Progenitor cell of endocrine pancreas (in vitro differentiated cells): ENCODE measurements at places on chromosomes 1 and 21. TPM values are rescaled to one million over a fixed set of nuclear protein-coding genes. Genes with fewer than 3 reads are reported as not detected.

DNA sequence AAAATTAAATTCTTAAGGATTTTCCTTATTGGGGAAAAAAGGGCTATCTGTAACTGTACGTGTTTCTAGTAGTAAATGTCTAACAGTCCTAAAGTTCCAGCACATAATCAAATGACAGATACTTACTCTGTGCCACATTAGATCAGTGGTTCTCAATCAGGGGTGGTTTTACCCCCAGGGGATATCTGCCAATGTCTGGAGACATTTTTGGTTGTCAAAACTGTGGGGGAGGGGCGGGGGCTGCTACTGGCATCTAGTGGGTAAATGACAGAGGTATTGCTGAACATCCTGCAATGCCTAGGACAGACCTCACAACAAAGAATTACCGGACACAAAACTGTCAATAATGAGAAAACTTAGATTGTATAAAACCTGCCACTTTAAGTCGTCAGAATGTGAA, 33.4 kb upstream of the PTPRC start:
- H3K27ac ChIP-seq: no peak overlapping the region
- H3K4me1 ChIP-seq: no peaks in the 10 kb centered on the region
- H3K4me3 ChIP-seq: no peak overlapping the region
- DNase-seq: no peak
- H3K36me3 ChIP-seq: no peaks in the 10 kb centered on the region
- H3K27me3 ChIP-seq: no peaks in the 10 kb centered on the region

SRSF4 gene
- 108 and 111 TPM in 2 replicates for total RNA-seq

GPR161 gene
- total RNA-seq: 57.7 and 58.5 TPM in 2 replicates

DNA sequence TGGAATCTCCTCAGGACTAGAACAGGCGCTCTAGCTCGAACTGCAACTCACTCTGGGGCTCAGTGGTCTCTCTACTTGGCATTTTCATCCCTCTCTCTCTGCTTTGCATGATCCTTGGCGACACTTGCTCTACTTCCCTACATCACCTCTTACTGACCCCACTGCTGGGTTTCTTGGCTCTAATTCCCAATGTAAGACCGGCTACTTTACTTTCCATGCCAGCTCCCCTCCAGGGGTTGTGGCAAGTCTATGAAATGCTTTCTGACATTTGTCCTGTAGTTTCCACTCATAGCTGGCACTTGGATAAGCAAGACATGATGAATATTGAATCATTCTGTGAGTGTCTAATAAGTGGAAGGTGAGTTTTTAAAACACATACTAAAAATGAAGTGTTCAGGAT, 292.3 kb downstream of the USP25 start:
- H3K36me3 ChIP-seq: no peaks in the 10 kb centered on the region
- H3K4me1 ChIP-seq: peaks cover 3% of the 10 kb centered on the region
- H3K27ac ChIP-seq: no peak overlapping the region
- no peaks in the 10 kb centered on the region for H3K27me3 ChIP-seq
- no peak for DNase-seq

DNA sequence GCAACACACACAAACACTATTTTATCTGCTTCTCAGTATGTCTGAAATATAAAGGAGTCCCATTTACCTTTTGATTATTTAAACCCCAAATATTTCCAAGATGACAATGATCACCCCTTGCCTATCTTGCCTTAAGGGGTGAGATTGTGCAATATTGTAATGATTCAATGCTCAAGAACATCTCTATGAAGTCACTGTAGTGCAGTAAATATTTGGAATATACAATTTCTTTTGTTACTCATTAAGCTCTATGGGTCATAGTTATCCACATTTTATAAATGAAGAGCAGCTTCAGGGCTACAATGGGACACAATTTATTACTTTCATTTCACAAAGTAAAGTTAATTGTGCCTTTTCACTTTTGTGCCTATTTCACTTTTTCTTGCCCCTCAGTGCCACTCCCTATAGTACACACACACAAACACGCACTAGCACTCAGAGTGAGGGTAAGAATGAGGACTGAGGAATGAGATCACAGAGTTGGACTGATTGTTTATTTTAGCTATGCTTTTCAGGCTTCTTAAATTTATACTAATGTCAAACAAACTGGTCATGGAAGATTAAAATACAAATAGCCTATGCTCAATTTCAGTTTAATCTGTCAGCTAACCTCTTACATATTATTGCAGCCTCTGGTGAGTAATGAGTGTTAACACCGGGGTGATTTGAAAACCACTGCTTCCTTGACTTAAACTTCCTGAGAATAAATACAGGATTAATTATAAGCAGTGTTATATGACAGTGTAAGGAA, 521.0 kb upstream of the B3GALT2 start:
- H3K36me3 ChIP-seq: no peaks in the 10 kb centered on the region
- H3K27ac ChIP-seq: no peak overlapping the region
- no peak overlapping the region for H3K4me3 ChIP-seq
- no peak for DNase-seq
- no peaks in the 10 kb centered on the region for H3K27me3 ChIP-seq

GRCh38 chr1:201020040-201020591, 3.4 kb downstream of the KIF21B start:
- H3K27ac ChIP-seq: peak overlapping the region; percentile 52
- peaks cover 10% of the 10 kb centered on the region for H3K27me3 ChIP-seq
- DNase-seq: no peak
- no peak overlapping the region for H3K4me3 ChIP-seq
- H3K36me3 ChIP-seq: no peaks in the 10 kb centered on the region

DNA sequence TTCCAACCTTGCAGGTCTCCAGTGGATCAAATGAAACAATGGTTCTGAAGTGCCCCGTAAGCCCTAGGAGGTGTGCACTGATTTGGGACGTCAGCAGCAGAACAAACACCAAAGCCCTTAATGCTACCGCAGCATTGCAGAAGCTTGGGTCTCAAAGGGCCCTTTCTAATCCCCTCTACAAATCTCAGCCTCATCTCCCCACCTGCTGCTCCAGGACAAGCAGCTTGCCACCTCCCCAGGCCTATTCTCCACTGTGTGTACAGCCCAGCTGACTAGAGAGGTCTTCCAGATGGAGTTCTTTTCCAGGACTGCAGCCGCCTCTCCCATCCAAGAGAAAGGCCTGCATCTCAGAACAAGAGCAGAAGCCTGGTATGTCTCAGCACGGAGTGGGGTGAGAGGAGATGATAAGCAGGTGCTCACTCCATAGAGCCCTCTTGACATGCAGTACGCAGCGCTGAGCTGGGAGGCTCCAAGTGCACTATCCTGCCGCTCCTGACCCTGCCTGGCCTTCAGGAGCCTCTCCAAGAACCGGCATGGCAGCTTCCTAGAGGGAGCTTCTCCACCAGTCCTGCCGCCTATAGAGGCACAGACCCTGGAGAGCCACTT, 46.3 kb downstream of the MRPL37 start:
- H3K36me3 ChIP-seq: peaks cover 9% of the 10 kb centered on the region
- no peaks in the 10 kb centered on the region for H3K4me1 ChIP-seq

- peak overlapping the region; percentile 91 for H3K4me3 ChIP-seq
- peaks cover 4% of the 10 kb centered on the region for H3K36me3 ChIP-seq
- no peak for DNase-seq
- H3K27ac ChIP-seq: peak overlapping the region; percentile 85
- peaks cover 5% of the 10 kb centered on the region for H3K27me3 ChIP-seq
- peaks cover 45% of the 10 kb centered on the region for H3K4me1 ChIP-seq
Measured at GRCh38 chr1:167720965-167721616, 691 bp upstream of the MPZL1 start.

- H3K4me3 ChIP-seq: no peak overlapping the region
- H3K27me3 ChIP-seq: no peaks in the 10 kb centered on the region
- peaks cover 21% of the 10 kb centered on the region for H3K4me1 ChIP-seq
- H3K27ac ChIP-seq: no peak overlapping the region
- no peak for DNase-seq
Measured at GRCh38 chr1:95650631-95651030, 416.6 kb downstream of the RWDD3 start.

FLG2 gene
- total RNA-seq: not detected in 2 replicates

- H3K27ac ChIP-seq: peak overlapping the region; percentile 80
- no peak for DNase-seq
- peaks cover 25% of the 10 kb centered on the region for H3K36me3 ChIP-seq
- H3K4me3 ChIP-seq: no peak overlapping the region
Measured at GRCh38 chr1:68174738-68175113, 57.6 kb downstream of the WLS start.

- no peaks in the 10 kb centered on the region for H3K4me1 ChIP-seq
- H3K27ac ChIP-seq: no peak overlapping the region
- peaks cover 2% of the 10 kb centered on the region for H3K36me3 ChIP-seq
- no peaks in the 10 kb centered on the region for H3K27me3 ChIP-seq
Measured at GRCh38 chr1:231706934-231707333, 80.3 kb downstream of the DISC1 start.

MPL gene
- 0.31 TPM in 1 of 2 replicates, not detected in the other for total RNA-seq

CD1D gene
- total RNA-seq: 0.13 TPM in 1 of 2 replicates, not detected in the other

RIPK4 gene
- 28.9 and 30.1 TPM in 2 replicates for total RNA-seq

DNA sequence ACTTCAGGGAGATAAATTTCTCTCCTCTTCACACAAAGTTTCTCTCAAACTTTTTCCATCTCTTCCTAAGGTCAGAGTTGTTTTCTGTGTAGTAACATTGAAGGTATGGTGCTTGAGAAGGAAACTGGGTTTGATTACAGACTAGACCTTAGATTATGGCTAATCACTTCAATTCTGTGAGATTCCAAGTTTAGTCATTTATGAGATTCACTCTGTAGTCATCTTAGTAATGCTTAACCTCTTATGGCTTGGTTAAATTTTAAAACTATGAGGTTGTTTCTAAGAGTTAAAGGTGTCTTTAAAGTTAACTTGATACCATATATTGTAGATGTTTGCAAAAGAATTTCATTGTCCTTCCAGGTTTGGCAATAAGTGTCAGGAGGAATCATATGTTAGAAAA, 1092.2 kb downstream of the KCNT2 start:
- H3K36me3 ChIP-seq: no peaks in the 10 kb centered on the region
- no peak for DNase-seq
- no peaks in the 10 kb centered on the region for H3K27me3 ChIP-seq
- H3K27ac ChIP-seq: no peak overlapping the region
- H3K4me3 ChIP-seq: no peak overlapping the region

AGMAT gene
- total RNA-seq: 3.1 and 4.0 TPM in 2 replicates

DNA sequence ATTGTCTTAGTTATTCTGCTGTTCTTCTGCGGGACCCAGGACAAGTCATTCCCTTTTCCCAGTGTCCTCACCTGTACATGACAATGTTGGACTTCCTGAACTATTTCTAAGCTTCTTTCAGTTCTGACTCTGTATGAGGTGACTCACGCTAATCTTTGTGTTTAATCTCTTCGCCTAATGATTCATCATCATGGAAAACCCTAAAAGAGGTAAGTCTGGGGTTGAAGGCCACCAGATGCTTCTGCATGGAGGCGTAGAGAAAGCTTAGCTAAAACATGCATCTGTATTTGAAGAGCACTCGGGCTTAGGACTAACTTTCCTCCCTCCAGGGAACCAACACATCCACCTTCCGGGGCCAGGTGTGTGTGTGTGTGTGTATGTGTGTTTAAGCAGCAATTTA, 7.4 kb downstream of the SPRR5 start:
- DNase-seq: no peak
- no peaks in the 10 kb centered on the region for H3K27me3 ChIP-seq
- no peaks in the 10 kb centered on the region for H3K36me3 ChIP-seq
- H3K4me1 ChIP-seq: no peaks in the 10 kb centered on the region
- H3K27ac ChIP-seq: no peak overlapping the region

KIAA0319L gene
- 70.0 and 70.5 TPM in 2 replicates for total RNA-seq

DYNLT5 gene
- 0.60 TPM in 1 of 2 replicates, not detected in the other for total RNA-seq

GRCh38 chr1:56451491-56451890, 127.9 kb downstream of the PLPP3 start:
- peaks cover 3% of the 10 kb centered on the region for H3K27me3 ChIP-seq
- H3K36me3 ChIP-seq: no peaks in the 10 kb centered on the region
- H3K4me3 ChIP-seq: no peak overlapping the region
- H3K27ac ChIP-seq: no peak overlapping the region
- DNase-seq: no peak

NTRK1 gene
- 0.36 TPM in 1 of 2 replicates, not detected in the other for total RNA-seq

DNA sequence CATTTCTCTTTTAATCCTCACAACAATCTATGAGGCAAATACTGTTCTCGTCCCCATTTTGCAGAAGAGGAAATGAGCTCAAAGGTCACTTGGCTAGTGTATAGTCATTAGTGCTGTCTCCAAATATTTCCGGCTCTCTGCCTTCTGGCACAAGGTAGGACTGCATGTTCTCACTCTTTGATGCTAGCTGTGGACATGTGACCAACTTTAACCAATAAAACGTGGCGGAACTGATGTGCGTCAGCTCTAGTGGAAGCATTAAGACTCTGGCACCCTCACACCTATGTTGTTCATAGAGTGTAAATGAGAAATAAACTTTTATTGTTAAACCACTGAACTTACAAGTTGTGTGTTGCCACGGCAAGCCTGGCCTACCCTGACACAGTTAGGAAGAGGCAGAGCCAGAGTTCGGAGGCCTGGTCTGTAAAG, 5.0 kb upstream of the KIF21B start:
- H3K4me3 ChIP-seq: no peak overlapping the region
- no peak for DNase-seq
- H3K27ac ChIP-seq: no peak overlapping the region
- H3K36me3 ChIP-seq: no peaks in the 10 kb centered on the region

GPR37L1 gene
- total RNA-seq: 0.04 TPM in 1 of 2 replicates, not detected in the other

- no peak for DNase-seq
- H3K4me1 ChIP-seq: no peaks in the 10 kb centered on the region
- no peaks in the 10 kb centered on the region for H3K27me3 ChIP-seq
- H3K4me3 ChIP-seq: no peak overlapping the region
Measured at GRCh38 chr1:198220428-198220827, 63.6 kb downstream of the NEK7 start.

- H3K4me1 ChIP-seq: peaks cover 14% of the 10 kb centered on the region
- DNase-seq: no peak
- H3K27ac ChIP-seq: no peak overlapping the region
- H3K36me3 ChIP-seq: peaks cover 18% of the 10 kb centered on the region
Measured at GRCh38 chr1:223006371-223006770, 136.7 kb downstream of the TLR5 start.

GRCh38 chr1:25566176-25566729, 22.8 kb downstream of the LDLRAP1 start:
- no peaks in the 10 kb centered on the region for H3K36me3 ChIP-seq
- peaks cover 7% of the 10 kb centered on the region for H3K4me1 ChIP-seq
- DNase-seq: no peak

DNA sequence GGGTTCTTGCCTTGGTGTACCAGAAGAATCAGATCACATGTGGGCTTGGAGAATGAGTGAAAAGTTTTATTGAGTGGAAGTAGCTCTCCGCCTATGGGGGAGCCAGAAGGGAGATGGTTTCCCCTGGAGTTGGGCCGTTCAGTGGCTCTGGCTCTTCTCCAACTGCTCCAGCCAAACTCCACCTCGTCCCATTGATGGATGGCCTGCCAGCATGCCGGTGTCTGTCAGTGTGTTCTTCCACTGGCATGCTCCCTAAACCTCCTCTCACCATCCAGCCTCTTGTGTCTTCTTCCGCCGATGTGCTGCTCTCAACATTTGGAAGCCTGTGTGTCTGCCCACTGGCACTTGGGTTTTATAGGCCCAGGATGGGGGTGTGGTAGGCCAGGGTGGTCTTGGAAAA, 119.4 kb downstream of the MAP3K21 start:
- H3K27ac ChIP-seq: no peak overlapping the region

FABP3 gene
- total RNA-seq: 0.73 and 0.74 TPM in 2 replicates

- H3K27ac ChIP-seq: peak overlapping the region; percentile 83
- no peaks in the 10 kb centered on the region for H3K27me3 ChIP-seq
- peaks cover 34% of the 10 kb centered on the region for H3K4me1 ChIP-seq
- DNase-seq: no peak
- H3K4me3 ChIP-seq: no peak overlapping the region
Measured at GRCh38 chr21:36860736-36861594, 105.5 kb downstream of the HLCS start.

GRCh38 chr1:205711105-205712048, 31.1 kb upstream of the SLC45A3 start:
- H3K4me3 ChIP-seq: no peak overlapping the region
- H3K4me1 ChIP-seq: peaks cover 45% of the 10 kb centered on the region
- peak overlapping the region; percentile 8 for H3K27ac ChIP-seq
- DNase-seq: peak; percentile 34

- peaks cover 3% of the 10 kb centered on the region for H3K27me3 ChIP-seq
- H3K27ac ChIP-seq: peak overlapping the region; percentile 51
- no peaks in the 10 kb centered on the region for H3K36me3 ChIP-seq
- no peak overlapping the region for H3K4me3 ChIP-seq
Measured at GRCh38 chr21:38301321-38302214, 44.8 kb downstream of the KCNJ15 start.
